ENCODE measurements at places on chromosomes 1 and 21.

DNA sequence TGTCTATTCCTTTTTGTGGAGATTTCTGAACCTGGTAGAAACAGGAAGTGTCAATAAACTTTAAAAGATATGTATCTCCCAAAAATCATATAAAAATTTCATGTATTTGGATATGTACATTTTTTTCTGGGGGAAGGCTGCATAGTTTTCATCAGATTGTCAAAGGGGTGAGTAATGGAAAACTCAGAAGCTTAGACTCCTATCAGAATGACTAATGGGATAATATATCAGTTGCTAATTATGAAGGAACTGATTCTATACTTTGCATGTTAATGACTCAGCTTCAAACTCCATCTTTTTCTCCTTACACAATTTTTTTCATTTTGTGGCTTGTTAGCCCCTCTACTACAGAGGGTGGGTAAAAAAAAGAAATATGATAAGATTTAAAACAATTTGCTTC lies 55.9 kb downstream of the GON4L start:
- no peak for DNase-seq

DNA sequence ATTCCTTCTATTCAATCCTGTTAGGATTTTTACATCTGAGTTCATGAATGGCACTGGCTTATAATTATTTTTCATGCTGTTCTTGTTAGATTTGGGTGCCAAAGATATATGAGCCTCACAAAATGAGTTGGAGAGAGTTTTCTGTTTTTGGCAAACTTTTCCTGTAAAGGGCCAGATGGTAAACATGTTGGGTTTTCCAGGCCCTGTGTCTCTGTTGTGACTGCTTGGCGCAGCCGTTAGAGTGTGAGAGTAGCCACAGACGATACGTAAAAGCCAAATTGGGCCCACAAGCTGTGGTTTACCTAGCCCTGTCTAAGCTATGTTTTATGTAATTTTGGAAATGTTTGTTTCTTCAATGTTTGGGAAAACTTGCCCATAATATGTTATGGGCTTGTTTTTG lies 15.6 kb upstream of the CA6 start:
- no peak for DNase-seq

GRCh38 chr1:3366126-3367051 lies 88.1 kb upstream of the ARHGEF16 start:
- DNase-seq = no peak

- DNase-seq = no peak
Observed at GRCh38 chr1:55868026-55868425, 652.9 kb upstream of the USP24 start.

GRCh38 chr1:239858057-239858456 lies 233.6 kb upstream of the FMN2 start:
- no peak for DNase-seq

GRCh38 chr1:88462488-88463261 lies 221.4 kb upstream of the PKN2 start:
- no peak for DNase-seq

- DNase-seq = no peak
Observed at GRCh38 chr1:22485431-22485830, 33.8 kb downstream of the ZBTB40 start.

- DNase-seq = no peak
Observed at GRCh38 chr1:59815892-59816291, 1.1 kb downstream of the HOOK1 start.

DNA sequence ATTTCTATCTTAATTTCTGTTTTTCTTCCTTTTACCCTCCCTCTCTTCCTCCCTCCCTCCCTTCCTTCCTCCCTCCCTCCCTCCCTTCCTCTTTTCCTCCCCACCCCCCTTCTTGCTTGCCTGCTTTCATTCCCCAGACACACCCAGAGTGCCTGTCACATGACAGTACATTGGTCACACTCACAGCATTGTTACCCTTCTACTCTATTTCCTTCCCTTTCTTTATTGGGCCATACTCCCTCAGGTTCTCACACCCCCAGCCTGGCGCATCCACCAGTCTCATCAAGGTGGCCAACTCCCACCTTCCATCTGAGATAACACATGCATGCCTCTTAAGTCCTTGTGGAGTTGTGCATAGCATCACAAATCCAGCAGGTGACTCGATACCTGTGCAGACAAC lies 10.9 kb downstream of the TMPRSS3 start:
- DNase-seq = peak; percentile 21

GRCh38 chr1:119038363-119038762 lies 50.2 kb upstream of the TBX15 start:
- no peak for DNase-seq

DNA sequence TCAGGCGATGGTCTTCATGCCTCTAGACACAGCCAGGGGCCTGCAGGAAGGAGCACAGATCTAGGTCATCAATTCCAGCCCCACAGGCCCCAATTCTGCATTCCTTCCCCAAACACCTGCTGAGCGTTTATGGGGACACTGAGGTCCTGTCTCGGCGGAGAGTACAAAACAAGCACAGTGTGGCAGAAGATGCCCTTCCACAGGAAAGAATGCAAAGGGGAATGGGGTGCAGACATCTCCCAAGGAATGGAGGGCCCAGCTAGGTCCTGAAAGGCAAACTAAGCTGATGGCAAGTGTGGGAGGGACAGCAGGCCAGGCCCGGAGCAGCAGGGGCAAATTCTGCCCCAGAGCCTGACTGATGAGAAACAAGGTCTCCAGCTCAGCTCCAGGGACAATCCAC lies 3.5 kb upstream of the S100A8 start:
- no peak for DNase-seq

DNA sequence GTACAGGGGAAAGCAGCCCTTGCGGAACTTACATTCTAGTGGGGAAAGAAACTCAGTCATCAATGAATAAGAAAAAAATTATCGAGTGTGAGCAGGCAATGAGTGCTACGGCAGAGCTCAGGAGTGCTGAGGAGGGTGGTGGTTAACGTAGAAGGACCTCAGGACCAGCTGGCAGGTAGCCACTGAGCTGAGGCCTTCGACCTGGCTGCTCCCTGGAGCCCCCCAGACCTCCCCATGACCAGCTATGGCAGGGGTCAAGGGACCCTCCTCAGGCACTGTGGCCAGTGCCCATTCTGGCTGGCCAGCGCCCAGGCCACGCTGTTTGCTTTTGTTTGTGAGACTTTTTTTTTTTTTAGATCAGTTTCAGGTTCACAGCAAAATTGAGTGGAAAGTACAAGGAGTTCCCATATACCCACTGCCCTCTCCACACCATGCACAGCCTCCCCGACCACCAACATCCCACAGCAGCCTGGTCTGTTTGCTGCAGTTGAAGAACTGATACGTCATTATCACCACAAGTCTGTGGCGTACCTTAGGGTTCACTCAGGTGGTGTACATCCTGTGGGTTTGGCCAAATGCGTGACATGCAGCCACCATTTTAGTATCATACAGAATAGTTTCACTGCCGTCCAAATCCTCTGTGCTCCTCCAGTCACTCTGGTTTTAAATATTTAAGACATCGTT lies 11.8 kb upstream of the TTC22 start:
- no peak for DNase-seq

DNA sequence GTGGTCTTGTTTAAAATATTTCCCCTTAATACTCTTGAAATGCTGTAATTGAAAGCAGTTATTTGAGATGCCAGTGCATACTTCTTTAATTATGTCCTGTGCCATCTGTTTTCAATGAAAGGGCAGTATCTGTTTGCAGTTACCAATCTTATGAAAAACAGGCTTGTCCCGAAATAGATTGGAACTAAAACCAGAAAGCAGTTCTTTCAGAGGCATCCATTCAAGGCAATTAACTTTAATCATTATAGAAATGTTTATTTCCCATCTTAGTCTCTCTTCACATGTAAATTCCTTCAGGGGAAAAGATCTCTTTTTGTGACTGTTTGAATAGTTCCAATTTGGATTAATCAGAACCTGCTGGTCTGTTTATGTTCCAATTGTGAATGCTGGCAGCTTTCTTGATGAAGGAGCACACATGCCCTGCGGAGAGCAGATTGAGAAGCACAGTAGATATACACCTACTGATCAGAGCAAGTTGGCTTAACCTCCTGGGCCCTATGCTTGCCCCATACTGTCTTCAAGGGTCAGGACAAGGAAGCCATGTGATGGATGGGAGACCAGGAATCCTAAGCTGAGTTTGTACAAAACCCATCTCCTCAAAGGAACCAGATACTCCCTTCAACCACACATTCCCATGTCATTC lies 41.6 kb upstream of the MROH9 start:
- no peak for DNase-seq

- DNase-seq = no peak
Observed at GRCh38 chr1:184933944-184934343, 40.4 kb downstream of the NIBAN1 start.

DNA sequence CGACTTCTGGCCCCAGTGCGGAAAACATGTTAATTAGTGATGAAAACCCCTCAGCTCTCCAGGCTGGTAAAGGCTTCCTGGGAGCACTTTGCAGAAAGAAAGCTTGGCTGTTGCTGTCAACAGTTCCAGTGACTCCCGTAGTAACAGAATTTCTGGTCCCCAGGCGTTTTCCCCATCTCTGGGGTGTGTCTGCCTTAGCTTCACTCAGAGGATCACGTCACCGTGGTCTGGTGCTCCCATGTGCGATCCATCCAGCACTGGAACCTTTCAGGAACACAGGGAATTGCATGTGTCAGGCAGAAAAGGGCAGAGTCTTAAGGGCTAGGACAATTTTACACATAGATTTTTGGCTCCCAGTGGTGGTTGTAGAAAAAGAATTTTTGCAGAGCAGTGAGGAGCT lies 470.4 kb upstream of the USP24 start:
- no peak for DNase-seq

DNA sequence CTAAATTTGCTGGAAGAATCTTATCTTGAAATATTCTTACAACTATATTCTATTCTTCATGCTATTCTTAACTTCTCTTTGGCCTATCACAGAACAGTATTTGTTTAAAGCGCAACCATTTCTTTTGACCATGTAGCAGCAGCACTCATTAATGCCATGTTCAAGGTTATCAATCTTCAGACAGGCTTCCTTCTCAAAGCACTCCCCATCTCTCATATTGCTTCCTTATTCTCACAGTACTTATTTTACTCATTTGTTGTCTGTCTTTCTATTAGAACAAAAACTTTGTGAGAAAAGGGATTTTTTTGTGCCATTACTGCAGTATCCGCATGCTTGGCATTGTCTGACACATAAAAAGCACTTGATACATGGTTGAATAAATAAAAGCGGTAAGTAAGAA lies 89.7 kb downstream of the ATP1B1 start:
- DNase-seq = no peak

GRCh38 chr1:98001764-98002163 lies 80.9 kb upstream of the DPYD start:
- no peak for DNase-seq

- DNase-seq = no peak
Observed at GRCh38 chr1:151801846-151802245, 3.4 kb downstream of the LINGO4 start.

DNA sequence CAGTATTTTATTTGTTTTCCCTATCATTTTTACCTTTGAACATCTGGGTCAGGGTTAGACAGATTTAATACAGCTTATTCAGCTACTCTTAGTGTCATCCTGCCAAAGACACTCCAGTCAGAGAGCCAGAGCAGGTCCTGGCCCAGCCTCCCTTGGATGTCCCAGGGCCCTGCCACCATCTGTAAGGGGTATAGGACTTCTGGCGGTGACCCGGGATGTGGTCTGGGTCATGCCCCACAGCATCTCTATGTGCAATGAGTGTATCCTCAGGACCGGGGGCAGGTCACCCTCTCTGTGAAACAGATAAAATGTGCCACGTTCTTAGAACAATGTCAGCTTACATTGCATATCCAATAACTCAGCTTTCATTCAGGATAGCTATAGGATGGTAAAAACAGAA lies 37.8 kb upstream of the PRSS38 start:
- no peak for DNase-seq

- DNase-seq = no peak
Observed at GRCh38 chr1:195715652-195716051, 892.6 kb downstream of the KCNT2 start.

DNA sequence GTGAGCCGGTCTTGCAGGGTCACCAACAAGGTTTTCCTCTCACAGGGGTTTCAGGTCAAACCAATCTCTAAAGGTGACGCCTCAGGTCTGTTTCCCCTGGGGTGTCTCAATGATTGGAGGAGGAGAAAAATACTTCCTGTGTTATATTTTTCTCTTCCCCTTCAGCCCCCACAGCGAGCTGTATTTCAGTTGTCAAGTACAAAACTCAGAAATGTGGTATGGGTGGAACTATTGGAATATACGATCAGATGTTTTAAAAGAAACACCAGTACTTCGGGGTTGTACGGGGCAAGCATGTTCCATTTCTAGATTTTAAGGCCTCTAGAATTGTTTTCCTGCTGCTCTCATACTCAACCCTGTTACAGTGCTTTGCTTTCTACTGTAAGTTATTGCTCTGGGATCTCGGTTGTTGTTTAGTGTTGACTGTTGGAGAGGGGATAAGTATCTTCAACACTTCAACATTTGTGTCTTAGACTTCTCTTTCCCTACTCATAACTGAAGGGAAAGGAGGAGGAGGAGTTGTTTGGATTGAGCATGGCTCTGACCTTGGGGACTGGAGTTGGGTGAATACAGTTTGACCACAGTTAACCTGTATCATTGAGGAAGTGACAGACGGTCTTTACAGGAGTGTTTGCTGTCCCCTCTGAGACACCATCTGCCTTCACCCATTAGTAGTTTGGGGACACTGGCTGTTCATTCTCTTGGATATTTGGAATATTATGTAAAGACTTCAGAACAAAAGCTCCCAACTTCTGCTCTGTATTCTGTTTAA lies 2.0 kb downstream of the MAPKAPK2 start:
- peak; percentile 16 for DNase-seq

GRCh38 chr21:31107871-31108270 lies 69.6 kb upstream of the KRTAP19-8 start:
- no peak for DNase-seq

GRCh38 chr1:207355513-207356295 lies 34.2 kb downstream of the CD55 start:
- no peak for DNase-seq

- DNase-seq = no peak
Observed at GRCh38 chr21:43824333-43825241, 35.2 kb downstream of the RRP1 start.

GRCh38 chr1:35555601-35556477 lies 1.4 kb downstream of the KIAA0319L start:
- DNase-seq = no peak

GRCh38 chr1:223665592-223666312 lies at the start of gene CAPN8:
Gene CAPN8 (minus strand): TSS chr1:223665701. CDS start chr1:223665646, 55 bp downstream.
- DNase-seq = no peak

GRCh38 chr1:91655912-91656449 lies 155.3 kb downstream of the CDC7 start:
- peak; percentile 4 for DNase-seq

- DNase-seq = no peak
Observed at GRCh38 chr1:198123133-198123532, 33.7 kb upstream of the NEK7 start.

GRCh38 chr1:152078831-152079441 lies 9.9 kb downstream of the TCHHL1 start:
- DNase-seq = no peak

- DNase-seq = no peak
Observed at GRCh38 chr1:94753171-94753972, 66.8 kb upstream of the SLC44A3 start.

DNA sequence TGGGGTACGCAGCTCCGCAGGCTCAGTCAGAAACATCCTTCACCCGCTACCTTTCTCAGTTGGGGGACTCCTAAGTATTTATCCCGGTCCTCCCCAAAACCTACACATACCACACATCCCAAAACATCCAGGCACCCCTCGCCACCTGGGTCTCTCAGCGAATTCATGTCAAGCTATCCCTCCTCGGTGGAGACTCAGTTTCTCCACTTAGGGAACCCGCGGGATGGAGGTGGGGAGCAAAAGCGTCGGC lies 1.3 kb upstream of the ZBTB7B start:
- no peak for DNase-seq

GRCh38 chr1:194950584-194950983 lies 1657.7 kb downstream of the KCNT2 start:
- no peak for DNase-seq

Measured in hematopoietic multipotent progenitor cell treated with erythropoietin and hydrocortisone succinate and interleukin-3 and kit ligand, for 8 days (in vitro differentiated cells).